Neural progenitor cell (in vitro differentiated cells): ENCODE measurements at places on chromosomes 2 and 18. TPM values are rescaled to one million over a fixed set of nuclear protein-coding genes. Genes with fewer than 3 reads are reported as not detected.
A peak's percentile ranks its signal among the peaks of the same experiment; 100 is the strongest.

DNA sequence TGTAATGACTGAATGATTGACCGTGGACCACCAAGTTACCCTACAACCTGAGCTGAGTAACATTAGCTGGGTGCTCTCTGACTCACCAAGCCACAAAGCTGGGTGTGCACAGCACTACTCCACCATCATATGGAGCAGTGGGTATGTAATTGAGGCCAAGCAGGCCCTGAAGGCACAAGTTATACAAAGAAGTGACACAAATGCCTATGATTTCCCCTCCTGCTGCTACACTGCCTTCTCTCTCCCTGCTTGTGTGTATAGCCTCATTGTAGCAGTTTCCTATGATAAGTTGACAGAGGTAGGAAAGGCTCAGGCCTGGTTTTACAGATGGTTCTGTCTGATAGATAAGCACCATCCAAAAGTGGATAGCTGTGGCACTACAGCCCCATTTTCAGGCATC lies 1327.2 kb upstream of the DDX18 start:
- no peak for DNase-seq

- DNase-seq, result no peak
Observed at GRCh38 chr2:71074893-71075395, 6.5 kb downstream of the NAGK start.

DNA sequence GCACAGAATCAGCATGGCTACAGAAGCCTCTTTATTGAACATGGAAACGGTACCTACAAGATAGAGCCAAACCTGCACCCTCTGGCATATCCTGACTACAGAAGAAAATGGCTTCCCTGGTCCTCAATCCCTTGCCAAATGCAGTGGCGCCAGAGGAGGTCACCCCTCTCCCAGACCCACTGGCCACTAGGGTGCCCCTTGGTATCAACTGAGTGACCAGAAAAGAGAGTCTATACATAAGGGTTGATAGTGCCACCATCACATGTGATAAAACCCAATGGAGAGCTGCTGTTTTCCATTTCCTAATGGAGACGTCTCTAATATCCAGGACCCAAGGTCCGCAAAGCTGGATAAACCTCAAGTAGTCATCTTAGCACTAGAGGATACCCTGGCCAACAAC lies 52.7 kb upstream of the ALK start:
- DNase-seq, result no peak

GRCh38 chr2:202105025-202105424 lies 32.0 kb downstream of the KIAA2012 start:
- no peak for DNase-seq

GRCh38 chr2:238945433-238946150 lies 97.7 kb downstream of the TWIST2 start:
- DNase-seq, result peak; percentile 72

- no peak for DNase-seq
Observed at GRCh38 chr2:197973772-197974171, 169.4 kb downstream of the PLCL1 start.

DNA sequence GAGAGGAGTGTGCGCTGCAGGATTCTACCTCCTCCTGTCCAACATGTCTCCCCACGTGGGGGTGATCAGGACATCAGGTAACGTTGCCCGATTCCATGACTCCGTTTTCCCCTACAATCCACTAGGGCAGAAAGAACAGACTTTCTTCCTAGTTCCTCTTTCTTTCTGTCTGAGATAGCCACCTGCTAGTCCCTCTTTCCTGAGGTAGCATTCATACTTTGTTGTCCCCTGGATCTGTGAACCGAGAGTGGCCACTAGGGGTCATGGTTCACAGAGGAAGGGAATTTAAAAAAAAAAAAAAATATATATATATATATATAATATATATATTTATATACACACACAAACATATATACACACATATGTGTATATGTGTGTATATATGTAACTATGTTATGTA lies 210.0 kb upstream of the ZNF521 start:
- DNase-seq, result peak; percentile 48

DNA sequence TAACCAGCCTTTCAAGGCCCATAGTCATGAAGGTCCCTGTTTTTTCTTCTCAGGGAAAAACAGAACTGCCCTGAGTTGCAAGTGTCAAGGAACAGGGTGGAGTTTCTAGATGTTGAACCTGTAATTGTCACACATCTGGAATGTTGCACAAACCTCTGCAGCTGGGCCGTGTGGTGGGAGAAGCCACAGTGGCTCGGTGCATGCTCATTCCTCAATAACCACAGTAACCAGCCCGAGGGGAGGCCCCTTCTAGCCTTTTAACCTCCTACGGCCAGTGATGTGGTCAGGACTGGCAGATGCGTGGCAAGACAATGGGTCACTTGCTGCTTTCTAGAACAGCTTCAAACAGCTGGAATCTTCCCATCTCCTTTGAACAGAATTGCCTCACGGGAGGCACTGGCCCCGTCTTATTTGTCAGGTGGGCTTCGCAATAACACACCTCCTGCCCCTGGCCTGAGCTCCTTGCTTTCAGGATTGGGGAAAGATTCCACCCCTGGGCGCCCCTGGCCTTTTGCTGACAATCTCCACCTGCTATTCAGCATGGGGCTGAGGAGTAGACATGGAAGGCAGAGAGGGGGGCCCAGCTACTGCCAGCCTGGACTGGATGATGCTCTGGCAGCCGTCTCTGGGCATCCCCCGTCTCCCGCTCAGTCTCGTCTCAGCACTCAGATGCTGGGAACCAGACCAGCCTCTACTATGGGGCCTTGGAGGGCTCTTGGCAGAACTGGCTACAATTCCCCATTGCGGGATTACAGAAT lies 102.9 kb downstream of the KLHL29 start:
- no peak for DNase-seq

DNA sequence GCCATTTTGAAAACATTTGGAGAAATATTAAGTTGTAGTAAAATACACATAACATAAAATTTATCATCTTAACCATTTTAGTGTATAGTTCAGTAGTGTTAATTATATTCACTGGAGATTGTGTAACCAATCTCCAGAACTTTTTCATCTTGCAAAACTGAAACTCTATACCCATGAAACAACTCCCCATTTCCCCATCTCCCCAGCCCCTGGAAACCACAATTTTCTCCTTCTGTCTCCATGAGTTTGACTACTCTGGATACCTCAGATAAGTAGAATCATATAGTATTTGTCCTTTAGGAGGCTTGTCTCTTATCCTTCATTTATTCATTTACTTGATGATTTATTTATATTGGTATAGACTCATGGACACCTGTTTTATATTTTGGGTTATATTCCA lies 392.9 kb downstream of the SETBP1 start:
- DNase-seq, result no peak

GRCh38 chr18:3611313-3612090 lies 161.5 kb downstream of the TGIF1 start:
- no peak for DNase-seq

GRCh38 chr2:34234823-34235222 lies 635.7 kb upstream of the FAM98A start:
- DNase-seq, result no peak

DNA sequence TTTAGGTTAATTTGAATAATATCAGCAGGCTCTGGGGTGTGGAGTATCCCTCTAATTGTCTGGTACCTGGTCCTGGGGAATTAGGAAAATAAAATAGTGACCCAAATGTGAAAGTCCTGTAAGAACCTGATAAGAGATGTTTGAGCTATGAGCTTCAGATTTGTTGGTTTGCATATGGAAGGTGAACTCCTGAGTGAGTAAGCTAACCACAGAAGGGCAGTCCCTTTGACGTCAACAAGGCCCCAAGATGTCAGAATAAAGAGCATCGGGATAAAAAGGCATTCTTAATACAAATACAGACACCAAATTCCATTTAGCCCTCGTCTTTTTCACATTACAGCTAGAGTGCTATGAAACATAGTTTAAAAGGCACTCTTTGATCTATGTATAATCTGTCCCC lies 1366.3 kb upstream of the TMEFF2 start:
- no peak for DNase-seq

GRCh38 chr2:102013206-102014040 lies 21.7 kb downstream of the IL1R2 start:
- DNase-seq, result no peak

DNA sequence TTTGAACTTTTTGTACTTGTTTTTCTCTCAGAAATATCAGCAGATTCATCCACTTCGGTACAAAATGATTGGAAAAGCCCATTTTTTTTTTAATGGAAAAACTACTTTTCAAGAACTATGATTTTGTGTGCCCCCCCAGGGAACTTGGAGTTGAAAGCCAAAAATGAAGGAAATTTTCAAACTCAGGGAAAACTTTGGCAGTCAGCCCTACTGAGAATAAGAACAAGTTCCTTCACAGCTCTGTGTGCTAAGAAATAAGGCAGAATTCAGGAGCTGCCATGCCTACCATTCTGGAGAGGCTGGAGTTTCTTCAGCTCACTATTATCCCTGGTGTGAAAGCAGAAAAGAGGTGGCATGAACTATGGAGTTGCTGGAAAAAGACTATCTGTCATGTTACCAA lies 226.0 kb upstream of the SLC35G4 start:
- DNase-seq, result no peak

- DNase-seq, result no peak
Observed at GRCh38 chr2:60469536-60470317, 83.7 kb downstream of the BCL11A start.

STAT4 gene
- total RNA-seq, result 0.32 and 0.62 TPM in 2 replicates

CD207 gene
- not detected in 2 replicates for total RNA-seq

MROH2A gene
- total RNA-seq, result not detected in 2 replicates

TOGARAM2 gene
- total RNA-seq, result 0.04 and 0.62 TPM in 2 replicates

GAL3ST2 gene
- total RNA-seq, result 0.09 TPM in 1 of 2 replicates, not detected in the other

NCKAP5 gene
- 0.43 and 0.47 TPM in 2 replicates for total RNA-seq

ZBTB14 gene
- 16.1 and 22.5 TPM in 2 replicates for total RNA-seq

ERMN gene
- 1.2 and 2.2 TPM in 2 replicates for total RNA-seq

CYP20A1 gene
- 15.1 and 17.8 TPM in 2 replicates for total RNA-seq

NEB gene
- 0.49 and 0.53 TPM in 2 replicates for total RNA-seq
